ENCODE measurements at places on chromosomes 2 and 18.

DNA sequence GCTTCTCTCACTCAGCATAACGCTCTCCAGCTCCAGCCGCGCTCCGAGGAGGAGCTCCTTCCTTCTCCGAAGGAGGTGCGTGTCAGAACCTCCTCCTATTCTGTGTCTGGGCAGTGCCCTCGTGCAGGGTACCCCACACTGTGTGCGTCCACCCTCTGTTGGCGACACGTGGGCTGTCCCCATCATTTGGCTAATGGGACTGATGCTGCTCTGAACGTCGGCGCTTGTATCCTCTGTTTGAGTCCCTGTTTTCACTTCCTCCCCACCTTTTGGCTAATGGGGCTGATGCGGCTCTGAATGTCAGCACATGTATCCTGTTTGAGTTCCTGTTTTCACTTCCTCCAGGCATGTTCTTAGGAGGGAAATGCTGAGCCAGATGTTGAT, 22.2 kb downstream of the KCNG2 start:
- no peak for DNase-seq

- no peak for DNase-seq
Observed at GRCh38 chr2:183390109-183390508, 265.9 kb downstream of the NUP35 start.

- DNase-seq = no peak
Observed at GRCh38 chr2:62304429-62305417, 108.8 kb downstream of the B3GNT2 start.

GRCh38 chr18:54150226-54150625, 74.2 kb downstream of the MBD2 start:
- no peak for DNase-seq

DNA sequence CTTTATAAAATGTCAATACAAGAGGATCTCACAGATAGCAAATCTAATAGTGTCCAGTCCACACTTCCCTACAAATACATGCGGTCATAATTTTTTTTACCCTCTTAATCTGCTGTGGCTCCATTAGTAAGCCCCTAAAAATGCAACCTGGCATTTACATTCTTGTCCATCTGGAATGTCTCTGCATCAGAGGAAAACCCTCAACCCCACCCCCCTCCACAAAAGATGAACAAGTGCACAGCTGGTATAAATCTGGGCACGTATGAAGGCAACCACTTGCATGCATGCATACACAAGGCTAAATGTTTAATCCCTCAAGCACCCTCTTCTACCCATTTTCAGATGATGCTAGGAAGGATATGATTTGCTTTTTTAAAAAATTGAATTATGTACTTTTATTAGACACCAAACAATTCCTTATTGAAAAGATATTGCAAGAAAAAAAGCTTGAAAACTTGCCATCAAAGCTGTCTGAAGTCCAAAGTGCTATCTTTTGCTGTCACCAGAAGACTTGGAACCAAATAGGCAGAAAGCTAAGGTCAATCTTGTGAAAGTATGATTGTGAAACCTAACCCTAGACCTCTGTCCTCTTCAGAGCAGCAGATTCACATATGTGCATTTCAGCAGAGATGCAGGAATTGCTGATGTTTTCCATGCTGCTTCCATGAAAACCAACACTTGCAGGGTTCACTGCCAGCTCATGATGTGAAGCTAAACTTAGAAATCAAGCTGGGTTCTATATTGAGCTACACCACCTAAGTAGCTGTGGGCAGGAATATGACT, 39.0 kb downstream of the IRS1 start:
- DNase-seq = no peak

DNA sequence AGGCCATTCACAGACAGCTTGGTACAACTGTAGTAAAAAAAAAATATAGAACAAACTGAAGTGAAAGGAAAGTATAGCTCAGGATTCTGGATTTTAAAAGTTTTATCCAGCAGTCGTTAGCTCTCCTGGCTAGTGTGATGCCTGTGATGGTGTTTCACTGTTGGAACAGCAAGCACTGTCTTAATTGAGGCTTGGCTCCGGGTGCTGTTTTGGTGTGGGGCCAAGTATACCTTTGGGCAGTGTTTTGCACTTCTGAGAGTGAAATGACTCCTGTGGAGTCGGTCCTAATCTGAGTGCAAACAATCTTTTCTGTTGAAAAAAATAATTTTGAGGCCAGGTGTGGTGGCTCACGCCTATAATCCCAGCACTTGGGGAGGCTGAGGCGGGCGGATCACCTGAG, 28.7 kb upstream of the RAB1A start:
- DNase-seq = no peak

DNA sequence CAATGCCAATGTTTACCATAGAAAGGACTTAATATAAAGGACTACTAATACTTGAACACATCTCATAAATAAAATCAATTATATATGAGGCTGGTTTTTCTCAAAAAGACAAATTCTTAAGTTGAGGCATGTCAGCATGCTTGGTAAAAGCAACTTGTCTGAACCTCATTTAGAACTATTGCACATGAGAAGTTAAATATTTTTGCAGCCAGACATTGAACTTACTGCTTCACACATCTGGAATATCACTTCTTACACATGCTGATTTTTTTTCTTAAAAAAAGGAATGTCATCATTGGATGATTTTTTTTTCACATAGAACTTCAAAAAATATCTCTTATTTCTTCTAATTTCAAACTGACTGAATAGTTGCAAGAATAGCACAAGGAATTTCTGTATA, 609.0 kb downstream of the EPHA4 start:
- DNase-seq = no peak
